ENCODE measurements at places on chromosomes 2 and 18.

- DNase-seq, result no peak
These were observed 306.8 kb upstream of the SKOR2 start for GRCh38 chr18:47558110-47558750.

DNA sequence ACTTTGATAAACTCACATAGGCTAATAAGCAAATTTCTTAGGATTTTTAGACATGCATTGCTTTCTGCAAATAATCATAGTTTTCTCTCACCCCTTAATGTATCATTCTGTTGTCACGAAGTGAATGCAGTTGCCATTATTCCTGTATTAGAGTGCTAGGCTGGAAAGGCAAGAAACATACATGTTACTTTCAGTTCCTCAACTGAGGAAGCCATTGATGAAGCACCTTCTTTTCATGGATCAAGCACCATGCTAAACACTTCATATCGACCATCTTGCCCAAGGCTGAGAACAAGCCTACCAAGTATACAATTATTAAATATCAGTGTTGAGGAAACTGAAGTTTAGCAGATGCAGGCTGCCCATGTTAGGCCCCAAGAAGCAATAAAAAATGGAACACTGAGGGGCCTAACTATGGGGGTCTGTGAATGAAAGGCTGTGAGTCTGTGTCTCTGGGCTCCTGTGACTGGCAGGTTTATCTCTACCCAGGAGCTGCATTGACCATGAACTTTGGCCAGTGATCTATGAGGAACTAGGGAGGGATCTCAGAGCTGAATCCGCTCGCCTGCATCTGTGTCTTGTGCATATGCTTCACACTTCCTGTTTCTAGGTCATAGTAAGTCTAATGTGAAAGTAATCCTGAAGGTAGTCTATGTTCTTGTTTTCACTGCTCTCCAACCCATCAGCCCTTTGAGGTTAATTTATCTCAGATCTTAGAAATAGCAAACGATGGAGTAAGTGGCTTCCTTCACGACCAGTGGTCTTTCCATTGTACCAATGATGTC is 16.0 kb upstream of the TSPYL6 start:
- DNase-seq, result no peak

DNA sequence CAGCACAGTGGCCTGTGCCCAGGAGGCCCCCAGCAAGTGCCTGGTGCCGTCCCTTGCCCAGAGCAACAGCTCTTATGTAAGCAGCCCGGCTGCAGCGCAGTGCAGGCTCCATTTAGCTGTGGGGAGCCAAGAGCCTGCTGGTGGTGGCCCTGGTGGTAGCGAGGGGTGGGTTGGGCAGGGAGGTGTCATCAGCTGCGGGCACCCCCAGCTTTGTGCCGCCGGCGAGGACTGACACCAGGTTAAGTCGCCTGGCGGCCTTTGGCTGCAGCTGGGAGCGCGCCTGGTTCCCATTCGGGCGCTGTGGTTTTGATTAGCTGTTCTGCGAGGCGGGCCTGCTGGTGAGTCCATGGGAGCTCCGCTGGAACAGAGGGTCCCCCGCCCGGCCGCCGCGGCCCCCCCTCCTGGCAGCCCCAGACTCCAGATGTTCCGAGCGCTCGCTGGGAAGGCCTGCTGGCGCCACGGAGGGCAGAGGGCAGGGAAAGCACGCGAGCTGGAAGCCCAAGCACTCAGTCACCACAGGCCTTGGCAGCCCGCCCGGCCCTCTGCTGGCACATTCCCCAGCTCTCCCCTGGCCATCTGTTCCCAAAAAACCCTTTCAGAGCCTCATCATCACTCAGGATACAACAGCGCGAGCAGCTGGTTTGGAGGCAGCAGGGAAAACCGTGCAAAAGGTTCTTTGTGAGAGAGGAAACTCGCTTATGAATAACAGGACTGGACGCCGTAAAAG is 18.4 kb downstream of the ATOH8 start:
- peak; percentile 88 for DNase-seq

DNA sequence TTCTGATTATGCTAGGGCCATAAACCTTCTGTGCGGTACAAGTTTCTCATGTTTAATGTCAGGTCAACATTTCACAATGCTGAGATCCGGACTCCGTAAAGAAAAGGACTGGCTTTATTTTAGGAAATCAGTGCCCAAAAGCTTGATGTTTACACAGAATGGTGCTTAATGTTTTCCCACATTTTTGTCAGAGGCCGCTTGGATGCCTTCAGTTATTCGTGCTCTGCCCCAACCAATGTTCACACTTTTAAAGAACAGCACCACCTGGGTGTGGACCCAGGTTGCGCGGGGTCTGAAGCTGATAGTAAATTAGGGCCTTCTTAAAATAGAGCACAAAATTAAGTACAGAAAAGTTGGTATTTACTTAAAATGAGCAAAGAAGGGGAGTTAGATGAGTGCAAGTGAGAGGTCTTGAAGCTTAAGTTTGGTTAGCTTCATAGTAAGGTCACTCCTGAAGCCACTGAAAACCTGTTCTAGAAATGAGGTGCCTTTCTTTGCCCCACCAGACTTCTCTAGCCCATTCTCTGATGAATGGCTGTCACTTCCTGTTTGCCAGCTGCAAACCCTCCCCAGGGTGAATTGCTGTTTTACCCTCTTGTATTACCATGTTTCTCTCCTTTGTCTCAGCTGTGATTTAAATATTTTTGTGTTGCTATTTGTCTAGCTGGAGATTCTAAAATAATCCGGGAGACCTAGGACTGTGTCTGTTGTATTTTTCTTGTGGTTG is 20.5 kb downstream of the SLC3A1 start:
- no peak for DNase-seq

DNA sequence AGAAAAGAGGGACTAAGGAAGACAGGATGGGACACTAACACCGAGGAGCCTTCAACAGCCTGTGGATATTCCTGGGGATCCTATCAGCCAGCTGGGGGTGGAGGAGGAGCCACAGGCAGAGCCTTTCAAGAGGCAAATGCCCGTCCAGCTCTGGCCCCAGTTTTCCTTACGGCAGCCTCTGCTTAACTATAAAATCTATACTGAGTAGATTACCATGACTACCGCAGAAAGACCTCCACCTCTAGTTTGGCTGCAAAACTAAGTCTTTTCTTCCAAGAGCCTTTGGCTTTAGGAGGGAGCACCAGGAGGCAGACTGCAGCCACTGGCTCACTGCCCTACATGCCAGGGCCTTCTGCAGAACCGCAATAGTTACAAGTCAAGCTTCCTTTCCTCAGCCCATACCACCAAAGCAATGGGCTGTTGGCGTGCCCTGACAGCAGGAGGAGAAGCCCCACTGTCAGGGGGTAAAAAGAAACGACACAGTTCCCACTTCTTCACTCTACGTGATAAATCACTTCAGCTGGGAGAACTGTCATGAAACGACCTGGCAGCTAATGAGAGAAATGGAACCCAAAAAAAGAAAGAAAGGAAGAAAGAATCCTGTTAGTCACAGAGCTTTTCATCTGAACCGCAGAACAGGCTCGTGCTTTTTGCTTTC is 25.1 kb upstream of the CREB1 start:
- peak; percentile 34 for DNase-seq

DNA sequence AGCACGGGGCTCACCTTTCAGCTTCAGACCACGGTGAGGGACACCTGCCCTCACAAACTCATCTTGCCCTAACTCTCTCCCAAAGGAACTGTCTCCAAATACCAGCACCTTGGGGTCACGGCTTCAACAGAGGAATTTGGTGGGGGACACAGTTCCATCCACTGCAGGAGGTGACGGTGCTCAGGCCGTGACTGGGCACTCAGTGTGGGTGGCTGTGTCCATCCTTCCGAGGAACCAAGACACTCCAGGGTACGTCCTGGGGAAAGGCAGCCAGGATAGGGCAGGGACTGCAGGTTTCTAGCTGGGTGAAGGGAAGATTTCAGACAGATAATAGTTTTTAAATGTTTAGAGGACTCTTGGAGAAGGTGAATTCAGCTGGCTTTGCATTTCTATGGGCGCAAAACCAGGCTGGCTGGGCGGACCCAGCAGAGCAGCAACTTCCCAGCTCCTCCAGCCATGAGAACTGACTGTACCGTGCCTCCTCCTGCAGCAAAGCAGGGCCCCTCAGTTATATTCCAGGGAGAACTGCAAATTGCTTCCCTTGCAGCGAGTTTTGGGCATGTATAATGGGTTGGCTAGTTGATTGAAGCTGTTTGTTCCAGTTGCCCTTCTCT is 23.9 kb upstream of the ALLC start:
- no peak for DNase-seq

DNA sequence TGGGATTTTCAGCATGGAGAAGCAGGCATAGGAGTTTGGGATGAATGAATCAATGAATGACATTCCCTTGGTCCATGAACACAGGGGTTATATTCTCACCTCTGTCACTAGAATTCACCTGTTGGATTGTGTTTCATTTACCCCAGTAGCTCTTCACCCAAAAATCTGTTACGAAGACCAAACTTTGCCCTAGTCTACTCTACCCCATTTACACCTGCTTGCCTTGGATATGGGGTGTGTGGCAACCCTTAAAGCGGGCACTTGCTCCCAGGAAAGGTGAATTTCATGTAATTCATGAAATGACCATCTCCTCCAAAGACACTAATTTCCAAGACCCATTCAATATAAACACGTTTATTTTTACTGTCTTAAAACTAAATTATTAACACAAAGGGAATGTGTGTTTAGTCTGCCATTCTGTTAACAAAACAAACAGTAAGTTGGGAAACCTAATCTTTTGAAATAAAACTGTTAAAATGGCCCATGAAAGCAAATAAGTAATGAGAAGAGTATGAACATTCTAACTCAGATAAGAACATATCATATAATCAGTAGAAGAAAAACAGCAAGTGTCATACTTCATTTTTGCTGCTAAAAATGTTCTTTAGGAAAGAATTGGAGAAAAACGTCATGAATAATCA is 268.0 kb downstream of the NAPG start:
- no peak for DNase-seq

DNA sequence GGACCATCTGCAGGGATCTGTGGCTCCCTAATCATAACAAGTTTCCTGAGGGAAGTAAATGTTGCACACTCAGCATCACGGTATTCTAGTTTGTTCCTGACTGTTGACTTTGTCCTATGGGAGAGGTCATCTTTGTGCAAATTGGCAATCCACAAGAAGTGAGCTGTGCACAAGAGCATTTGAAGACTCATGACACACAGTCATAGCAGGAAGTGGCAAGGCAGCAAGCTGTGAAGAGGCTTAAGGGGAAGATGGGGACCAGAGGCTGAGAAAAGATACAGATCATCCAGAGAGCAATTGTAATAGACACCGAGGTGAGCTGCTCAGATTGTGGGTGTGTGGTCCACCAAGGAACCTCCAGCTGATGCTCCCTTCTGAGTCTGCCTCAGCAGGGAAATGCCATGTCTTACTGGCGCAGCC is 2.7 kb downstream of the TNP1 start:
- DNase-seq, result peak; percentile 47

DNA sequence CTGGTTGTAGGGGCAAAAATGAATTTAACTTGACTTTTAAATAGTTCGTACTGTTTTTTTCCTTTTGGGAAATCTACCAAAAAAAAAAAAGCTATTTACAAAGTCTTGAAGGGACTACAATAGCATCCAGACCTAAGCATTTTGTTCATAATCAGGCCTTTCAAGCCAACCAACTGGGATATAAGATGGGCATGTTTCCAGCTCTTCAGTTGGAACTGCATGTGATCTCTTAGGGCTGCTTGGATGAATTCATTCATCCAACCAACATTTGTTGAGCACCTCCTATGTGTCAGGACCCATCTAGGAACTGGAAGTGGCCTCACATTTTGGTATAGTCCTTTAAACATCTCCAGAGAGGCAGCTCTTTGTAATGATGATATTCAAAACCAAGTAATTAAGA is 98.6 kb downstream of the AAK1 start:
- DNase-seq, result no peak

DNA sequence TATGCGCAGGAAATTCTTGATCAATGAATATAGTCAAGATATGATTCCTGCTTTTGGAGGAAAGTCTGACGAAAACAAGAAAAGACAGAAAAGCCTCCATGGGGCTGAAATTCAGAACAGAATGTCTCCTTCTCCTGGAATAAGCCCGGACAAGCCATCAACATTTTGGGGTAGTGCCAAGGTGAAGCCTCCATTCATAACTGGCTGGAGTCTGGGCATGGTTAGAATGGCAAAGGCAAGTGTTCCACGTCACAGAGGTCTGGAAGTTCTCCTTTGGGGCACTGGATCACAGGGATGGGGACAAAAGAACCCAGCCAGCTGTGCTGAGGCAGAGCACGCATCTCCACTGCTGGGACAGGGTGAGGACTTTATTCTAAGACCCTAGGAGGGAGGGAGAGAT is 505.7 kb downstream of the CMPK2 start:
- DNase-seq, result no peak

DNA sequence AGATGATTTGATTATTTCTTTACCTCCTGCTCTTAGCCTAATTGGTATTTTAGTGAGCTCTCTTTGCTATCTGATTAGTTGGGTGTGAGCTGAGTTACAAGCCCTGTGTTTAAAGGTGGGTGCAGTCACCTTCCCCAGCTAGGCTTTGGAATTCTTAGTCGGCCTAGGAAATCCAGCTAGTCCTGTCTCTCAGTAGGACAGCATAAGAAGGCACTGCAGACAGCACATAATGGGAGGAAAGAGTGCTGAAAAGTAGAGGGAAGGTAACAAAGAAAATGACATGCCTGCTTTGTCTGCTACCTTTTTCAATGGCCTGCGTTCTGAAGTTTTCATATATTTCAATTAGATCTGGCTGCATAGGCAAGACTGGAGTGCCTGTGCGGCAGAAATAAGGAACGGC is 1794.0 kb upstream of the CELF4 start:
- DNase-seq, result no peak

- no peak for DNase-seq
These were observed 28.6 kb upstream of the CERS6 start for GRCh38 chr2:168427451-168427850.

DNA sequence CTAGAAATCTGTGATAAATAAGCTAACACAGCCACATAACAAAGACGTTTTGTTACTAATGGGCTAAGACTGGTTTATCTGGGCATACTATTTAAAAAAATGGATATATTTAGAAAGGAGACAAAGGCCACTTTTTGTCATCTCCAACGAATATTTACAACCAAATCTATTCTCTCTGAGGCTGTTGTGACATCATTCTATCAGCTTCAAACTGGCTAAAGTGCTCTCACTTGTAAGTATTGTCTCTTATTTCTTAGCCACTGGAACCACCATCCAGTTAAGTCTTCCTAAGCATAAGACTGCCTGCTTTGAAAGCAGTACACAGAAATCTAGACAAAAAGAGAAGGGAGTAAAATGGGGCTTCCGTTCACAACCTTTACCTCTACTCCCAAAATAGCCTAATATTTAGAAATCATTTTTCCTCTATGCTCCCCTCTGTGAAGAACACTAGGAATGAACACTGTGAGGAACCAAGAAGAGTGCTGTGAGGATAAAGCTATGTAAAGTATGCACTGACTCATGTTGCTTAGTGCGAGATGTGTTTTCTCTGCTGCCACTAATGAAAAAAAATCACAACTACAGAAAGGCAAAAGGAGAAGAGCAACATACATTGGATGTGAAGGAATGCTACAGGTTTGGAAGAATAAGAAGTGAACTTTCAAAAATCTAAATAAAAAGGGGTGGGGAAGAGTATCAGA is 264.1 kb downstream of the EXOC6B start:
- DNase-seq, result peak; percentile 32

DNA sequence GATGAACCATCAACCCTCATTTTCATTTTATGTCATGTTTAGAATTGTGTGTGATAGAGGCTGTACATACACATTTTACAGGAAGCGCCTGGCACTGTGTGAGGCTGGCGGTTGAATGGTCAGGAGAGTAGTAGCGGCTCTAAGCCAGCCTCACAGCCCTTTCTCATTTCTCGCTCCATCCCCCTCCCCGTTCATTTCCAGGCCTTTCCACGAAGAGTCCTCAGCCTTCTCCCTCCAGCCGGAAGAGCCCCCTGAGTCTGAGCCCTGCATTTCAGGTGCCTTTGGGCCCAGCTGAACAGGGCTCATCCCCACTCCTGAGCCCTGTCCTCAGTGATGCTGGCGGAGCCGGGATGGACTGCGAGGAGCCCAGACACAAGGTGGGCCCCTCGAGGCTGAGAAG is 51.8 kb downstream of the STK25 start:
- no peak for DNase-seq
